ENCODE measurements at places on chromosomes 7 and 10.
A peak's percentile ranks its signal among the peaks of the same experiment; 100 is the strongest.

- DNase-seq: no peak
Measured at GRCh38 chr10:58644311-58644710, 131.6 kb downstream of the BICC1 start.

GRCh38 chr10:2414039-2414438 is 653.3 kb upstream of the PFKP start:
- DNase-seq: no peak

- no peak for DNase-seq
Measured at GRCh38 chr10:26914898-26915297, 54.1 kb upstream of the ABI1 start.

DNA sequence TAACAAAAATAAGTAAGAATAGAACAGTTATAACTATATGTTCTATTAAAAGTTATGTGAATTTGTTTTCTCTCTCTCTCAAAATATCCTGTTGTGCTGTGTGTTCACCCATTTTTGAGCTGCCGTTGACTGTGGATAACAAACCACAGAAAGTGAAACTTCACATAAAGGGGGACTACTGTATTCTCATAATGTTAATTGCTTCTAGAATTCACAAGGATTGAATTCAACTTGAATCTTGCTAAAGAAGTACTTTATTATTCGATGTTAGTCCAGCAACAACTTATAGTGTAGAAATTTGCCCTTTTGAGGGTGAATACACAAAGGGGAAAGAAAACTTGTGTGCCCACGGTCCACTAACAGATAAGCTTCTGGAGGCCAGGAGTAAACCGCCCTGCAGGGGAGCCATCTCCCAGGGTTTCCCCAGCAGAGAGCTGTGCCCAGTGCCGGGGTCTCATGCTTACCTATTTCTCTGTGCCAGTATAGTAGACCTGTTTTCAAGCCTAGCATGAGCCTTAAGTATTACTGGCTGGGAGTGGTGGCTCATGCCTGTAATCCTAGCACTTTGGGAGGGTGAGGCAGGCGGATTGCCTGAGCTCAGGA is 87.1 kb downstream of the KAT6B start:
- no peak for DNase-seq

DNA sequence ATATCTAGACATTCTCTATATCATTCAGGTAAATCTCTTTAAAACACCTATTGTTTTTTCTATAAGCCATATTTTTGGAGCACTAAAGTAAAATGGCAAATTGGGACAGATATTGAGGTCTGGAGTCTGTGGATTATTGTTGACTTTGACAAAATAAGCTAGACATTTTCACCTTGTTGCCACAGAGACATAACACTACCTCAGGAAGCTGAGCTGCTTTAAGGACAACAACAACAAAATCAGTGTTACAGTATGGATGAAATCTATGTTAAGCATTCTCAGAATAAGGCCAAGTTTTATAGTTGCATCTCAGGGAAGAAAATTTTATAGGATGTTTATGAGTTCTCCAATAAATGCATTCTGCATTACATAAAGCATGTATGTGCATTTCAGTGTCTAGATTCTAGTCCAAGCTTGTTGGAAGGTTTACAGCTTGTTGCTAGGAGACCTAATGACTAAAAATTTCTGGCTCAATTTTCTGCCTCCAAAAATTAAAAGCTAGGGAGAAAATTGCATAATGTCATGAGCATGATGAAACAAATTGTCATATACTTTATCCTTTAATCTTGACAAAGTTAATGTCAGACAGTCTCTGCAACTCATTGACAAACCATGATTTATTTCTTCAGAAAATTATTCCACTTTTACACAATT is 18.3 kb downstream of the LIPM start:
- no peak for DNase-seq

- DNase-seq: no peak
Measured at GRCh38 chr10:19169684-19170083, 121.1 kb downstream of the MALRD1 start.

DNA sequence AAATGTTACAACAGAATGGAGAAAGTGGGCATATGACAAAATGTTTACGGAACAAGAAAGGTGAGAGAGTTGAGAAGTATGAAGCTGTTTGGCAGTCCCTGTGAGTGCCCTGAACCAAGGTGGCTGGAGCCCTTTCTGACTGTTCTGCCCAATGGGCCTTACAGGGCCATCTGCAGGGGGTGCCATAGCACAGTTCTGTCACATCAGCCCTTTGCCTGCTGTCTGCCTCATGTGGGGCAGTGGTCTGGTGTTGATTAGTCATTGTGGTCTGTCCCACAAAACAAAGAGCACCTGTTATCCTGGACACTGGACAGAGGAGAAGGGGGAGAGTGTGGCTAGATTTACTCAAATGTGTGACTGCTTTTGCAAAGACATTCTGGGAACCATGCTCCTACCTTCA is 51.5 kb upstream of the OSBPL3 start:
- no peak for DNase-seq

- DNase-seq: no peak
Measured at GRCh38 chr10:83332690-83333089, 806.6 kb upstream of the GHITM start.

DNA sequence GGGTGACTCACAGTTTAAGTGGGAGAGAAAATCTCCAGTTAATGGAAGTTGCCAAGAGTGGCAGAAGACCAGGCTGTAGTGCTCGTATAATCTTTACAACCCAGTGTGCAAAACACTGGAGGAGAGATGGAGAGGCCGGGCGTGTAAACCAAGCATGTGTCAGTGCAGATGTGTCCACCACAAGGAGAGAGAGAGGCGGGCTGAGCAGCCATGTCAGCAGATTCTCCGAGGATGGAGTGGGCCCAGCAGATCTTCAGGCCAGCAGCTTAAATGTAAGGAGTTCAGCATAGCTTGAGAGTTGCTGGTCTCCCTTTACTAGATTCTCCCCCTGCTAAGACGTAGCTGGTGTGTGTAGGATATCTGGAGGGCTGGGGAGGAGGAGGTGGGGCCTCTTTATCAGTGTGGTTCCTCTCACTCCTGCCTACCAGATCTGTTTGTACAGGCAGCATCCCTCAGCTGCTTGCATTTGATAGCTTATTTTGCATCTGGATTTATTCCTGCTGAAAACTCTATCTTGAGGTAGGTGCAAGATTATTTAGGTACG is 13.7 kb downstream of the BPGM start:
- DNase-seq: no peak

- peak; percentile 77 for DNase-seq
Measured at GRCh38 chr7:140639366-140640053, 1.1 kb downstream of the DENND2A start.

- DNase-seq: no peak
Measured at GRCh38 chr7:10706875-10707493, 266.7 kb upstream of the PHF14 start.

DNA sequence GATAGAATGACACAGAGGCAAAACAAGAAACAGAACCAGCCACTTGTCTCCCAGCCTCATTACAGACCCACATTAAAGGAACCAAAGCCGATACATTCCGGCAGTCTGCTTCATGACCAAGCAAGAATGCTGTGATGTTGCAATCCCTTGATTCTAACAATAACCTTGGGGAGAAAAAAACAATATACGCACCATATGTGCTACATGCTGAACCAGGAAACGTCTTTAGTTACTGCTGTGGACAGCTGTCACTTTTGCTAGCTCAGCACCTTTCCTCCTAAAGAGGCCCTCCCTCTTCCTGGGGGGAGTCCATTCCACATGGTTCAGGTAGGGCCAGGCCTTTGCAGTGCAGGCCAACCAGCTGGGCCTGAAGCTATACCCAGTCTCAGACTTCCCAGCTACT is 79.1 kb downstream of the PRTFDC1 start:
- peak; percentile 40 for DNase-seq

- no peak for DNase-seq
Measured at GRCh38 chr7:145534301-145534700, 582.3 kb upstream of the CNTNAP2 start.

GRCh38 chr7:5693529-5693928 is 87.9 kb downstream of the RNF216 start:
- DNase-seq: no peak

DNA sequence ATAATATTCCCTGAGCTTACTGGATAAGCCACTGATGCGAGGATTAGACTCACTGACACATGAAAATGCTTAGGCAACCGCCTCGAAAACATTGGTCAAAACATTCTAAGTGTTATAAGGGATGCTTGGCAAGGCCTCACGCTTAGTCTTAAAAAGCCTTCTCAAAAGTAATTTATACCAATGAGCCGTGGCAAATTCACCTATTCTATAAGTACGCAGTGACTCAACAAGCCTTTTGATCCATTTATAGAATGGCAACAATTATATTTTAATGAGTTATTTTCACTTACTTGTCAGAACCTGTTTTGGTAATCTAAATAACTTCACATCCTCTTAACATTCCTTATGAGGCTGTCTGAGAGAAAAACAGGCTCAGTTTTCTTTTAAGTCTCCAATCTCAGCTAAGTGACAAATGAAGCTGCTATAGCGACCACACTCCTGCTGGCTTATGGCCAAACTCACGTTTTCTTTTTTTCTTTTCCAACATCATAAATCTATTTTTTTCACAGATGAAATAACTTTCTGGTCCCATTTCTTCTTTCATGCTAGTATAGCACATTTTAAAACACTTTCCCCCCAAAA is 121.2 kb upstream of the AFAP1L2 start:
- no peak for DNase-seq

DNA sequence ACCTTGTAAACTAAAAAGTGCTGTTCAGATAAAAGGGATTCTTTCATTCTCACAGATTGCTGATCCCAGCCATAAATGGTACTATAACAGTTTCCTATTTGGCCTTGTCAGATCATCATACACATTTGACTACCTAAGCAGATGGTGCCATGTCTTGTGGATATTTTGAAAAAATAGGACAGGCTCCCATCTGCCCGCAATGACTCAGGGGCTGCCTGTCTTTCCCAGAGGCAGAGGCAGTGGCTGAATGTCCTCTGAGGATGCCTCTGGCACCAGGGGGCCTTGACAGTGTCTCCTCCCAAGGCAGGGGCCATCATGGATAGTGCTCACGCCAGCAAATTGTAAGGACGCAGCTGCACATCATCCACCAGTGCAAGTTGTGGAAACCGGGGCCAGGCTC is 323.0 kb upstream of the PODXL start:
- DNase-seq: no peak

GRCh38 chr7:99120916-99121315 is 23.0 kb downstream of the SMURF1 start:
- no peak for DNase-seq

- no peak for DNase-seq
Measured at GRCh38 chr7:141558544-141559183, 7.5 kb downstream of the AGK start.

- no peak for DNase-seq
Measured at GRCh38 chr10:29756451-29756850, 121.7 kb upstream of the SVIL start.

DNA sequence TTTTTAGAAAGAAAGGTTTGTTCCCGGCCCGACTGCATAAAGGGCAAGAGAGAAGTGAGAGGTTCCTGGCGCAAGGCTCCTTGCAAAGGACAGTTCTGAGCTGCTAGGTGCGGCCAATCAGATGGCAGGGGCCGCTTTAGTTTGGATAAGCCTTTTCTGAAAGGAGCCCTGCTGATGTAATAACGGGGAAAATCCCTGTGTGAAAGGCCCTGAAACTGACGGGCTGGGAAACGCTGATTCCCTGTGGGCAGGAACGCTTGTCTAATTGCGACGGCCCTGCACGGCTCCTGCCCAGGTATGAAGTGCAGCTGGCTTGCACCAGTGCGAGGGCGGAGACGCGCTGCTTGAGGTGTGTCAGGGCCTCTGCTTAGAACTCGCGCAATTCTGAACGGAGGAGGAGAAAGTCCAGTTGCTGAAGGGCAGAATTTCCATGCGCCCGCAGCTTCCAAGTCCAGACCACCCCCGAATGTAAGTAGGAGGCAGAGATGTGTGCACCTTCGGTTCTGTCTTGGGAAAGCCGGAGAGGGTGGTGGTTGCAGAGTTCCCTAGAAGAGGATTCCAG is 30.5 kb downstream of the TACC2 start:
- DNase-seq: no peak

GRCh38 chr10:78717200-78717599 is 351.6 kb upstream of the ZMIZ1 start:
- no peak for DNase-seq

- DNase-seq: no peak
Measured at GRCh38 chr10:71250405-71250804, 38.0 kb downstream of the UNC5B start.

DNA sequence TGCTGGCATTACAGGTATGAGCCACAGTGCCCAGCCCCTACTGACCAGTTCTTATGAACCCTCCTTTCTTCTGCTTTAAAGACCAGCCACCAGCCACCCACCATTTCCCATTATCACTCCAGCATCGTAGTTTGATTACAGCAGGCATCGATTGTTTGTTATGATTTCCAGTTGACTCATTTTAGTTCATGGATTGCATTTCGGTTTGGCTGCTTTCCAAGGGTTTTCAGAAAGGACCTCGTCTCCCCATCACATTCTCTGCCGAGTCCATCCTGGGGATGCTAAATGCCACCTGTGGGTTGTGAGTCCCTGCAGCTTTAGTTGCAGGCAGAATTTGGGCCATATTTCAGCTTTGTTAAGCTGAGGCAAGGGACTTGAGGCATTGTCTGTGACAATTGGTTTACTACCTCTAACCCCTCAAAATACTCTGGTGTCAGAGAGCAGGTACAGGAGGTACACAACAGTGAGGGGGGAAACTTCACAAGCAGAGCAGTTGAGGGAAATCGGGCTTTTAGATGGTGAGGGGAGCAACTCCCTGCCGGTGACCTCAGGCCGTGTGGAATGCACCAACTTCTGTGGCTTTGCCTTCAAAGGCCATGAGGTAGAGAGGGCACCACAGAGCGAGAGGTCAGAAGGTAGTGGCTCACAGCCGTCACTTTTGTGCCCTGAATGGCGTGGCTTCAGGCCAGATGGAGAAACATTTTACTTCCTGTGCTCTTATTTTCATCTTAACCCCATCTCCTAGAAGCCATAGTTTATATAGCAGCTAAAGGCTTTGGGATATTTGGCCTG is 203.8 kb downstream of the CCDC3 start:
- DNase-seq: no peak

GRCh38 chr7:112306903-112307302 is 100.4 kb downstream of the ZNF277 start:
- no peak for DNase-seq

- DNase-seq: no peak
Measured at GRCh38 chr10:51090190-51090589, 15.9 kb downstream of the PRKG1 start.

- no peak for DNase-seq
Measured at GRCh38 chr10:44947371-44948152, 12.0 kb upstream of the RASSF4 start.

GRCh38 chr7:159026271-159027055 is 118.2 kb downstream of the VIPR2 start:
- DNase-seq: peak; percentile 30

All from left hindlimb (tissue), 1 donor.